Suppressor macrophage (primary cell): ENCODE measurements at places on chromosomes 5 and 9.

- DNase-seq, result no peak
These were observed 83.9 kb downstream of the RIC1 start for GRCh38 chr9:5712651-5713390.

GRCh38 chr5:36138900-36139683 is 12.6 kb downstream of the LMBRD2 start:
- no peak for DNase-seq

- peak; percentile 42 for DNase-seq
These were observed 315.6 kb downstream of the MTRR start for GRCh38 chr5:8184455-8185063.

GRCh38 chr5:159152876-159153275 is 53.2 kb upstream of the EBF1 start:
- DNase-seq, result no peak

DNA sequence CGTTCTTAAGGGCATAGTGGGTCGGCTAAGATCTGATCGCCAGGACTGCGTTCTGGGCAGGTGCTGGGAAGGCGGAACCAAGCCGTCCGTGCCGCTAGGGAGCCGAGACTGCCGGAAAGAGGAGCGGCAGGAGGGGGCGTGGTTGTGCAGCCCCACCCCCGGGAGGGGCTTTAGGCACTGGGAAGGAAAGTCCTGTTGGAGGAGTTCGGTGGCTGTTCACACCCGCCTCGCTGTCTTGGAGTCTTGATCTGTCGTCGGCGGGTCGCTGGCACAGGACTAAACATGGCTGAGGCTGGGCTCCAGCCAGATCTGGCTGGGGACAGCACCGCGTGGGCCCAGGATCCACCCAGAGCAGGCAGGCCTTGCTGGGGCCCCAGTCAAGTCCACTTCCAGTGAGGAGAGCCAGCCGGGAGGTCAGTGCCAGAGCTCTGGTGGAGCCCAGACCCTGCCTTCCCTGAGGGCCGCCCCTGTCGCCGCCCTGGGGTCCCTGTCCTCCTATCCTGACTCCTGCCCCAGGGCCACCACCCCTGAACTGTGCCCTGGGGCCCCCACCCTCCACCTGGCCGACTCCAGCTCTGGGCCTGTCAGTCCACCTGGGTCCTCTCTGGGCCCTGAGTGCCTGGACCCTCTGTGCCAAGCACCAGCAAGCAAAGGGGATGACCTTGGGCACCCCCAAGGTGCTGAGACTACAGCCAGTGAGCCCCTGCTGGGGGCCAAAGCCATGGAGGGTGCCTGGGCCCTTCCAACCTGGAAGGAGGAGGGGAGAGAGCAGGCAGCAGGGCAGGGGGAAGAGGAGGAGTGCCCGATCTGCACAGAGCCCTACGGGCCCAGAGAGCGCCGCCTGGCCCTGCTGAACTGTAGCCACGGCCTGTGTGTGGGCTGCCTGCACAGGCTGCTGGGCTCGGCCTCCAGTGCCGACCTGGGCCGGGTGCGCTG is 4.5 kb downstream of the RNF208 start:
- DNase-seq, result peak; percentile 27

DNA sequence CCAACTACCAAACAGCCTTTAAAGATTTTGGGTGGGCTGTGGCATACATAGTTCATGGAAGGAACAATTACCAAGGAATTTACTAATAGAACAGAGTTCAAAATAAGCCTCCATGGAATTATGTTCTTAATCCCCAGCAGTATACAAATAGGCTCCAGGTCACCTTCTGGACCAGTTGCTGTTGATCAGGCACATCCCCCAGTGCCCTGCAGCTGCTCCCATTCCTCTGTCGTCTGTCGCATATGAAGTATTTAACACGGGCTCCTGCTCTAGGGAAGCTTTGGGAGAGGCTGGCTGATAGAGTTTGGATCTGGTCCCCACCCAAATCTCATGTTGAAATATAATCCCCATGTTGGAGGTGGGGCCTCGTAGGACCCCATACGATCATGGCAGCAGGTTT is 17.8 kb downstream of the SHC3 start:
- DNase-seq, result no peak

DNA sequence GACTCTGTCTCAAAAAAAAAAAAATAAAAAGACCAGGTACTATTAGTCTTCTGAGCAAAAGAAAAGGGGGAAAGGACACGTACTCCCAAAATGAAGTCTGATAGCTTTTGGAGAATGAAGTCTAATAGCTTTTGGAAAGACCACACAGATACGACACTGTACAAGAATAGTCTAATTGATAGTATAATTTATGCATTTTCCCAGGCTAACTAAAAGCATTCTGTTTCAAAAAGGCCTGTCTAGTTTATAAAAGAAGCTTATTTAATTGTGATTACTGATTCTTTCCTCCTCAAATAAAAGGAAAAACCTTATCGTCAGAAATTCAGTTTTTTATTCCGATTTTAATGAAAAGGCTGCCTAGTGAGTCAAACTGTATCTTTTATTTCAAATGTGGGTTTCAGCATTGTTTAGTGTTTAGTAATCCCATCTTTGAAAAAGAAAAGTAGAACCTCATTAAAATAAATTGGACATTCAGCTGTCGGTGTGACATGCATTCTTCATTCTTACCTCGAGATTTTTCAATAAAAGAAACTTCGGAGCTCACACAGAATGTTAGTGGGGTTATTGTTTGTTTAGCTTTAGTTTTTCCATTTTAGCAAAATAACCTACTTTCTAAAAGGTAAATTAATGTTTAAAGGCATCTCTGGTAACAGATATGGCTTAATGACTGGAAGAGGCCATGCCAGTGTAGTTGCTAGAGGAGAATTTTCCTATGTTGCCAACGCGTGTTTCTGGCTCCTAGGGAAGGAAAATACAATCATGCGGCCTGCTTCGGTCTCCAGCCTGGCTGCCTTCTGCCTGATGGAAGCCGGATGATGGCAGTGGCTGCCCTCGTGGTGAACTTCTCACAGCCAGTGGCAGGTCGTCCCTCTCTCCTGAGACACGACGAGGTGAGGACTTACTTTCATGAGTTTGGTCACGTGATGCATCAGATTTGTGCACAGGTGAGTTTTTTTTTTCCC is 70.0 kb downstream of the NLN start:
- DNase-seq, result no peak

GRCh38 chr5:5572010-5572865 is 149.8 kb downstream of the ICE1 start:
- DNase-seq, result no peak

- DNase-seq, result no peak
These were observed 3.1 kb downstream of the EGFL7 start for GRCh38 chr9:136665704-136666371.

- DNase-seq, result no peak
These were observed 151.9 kb downstream of the SPATA31D1 start for GRCh38 chr9:82140471-82140870.

GRCh38 chr9:138010861-138011260 is 133.3 kb downstream of the CACNA1B start:
- DNase-seq, result no peak

GRCh38 chr5:155750571-155750970 is 576.4 kb upstream of the SGCD start:
- no peak for DNase-seq

DNA sequence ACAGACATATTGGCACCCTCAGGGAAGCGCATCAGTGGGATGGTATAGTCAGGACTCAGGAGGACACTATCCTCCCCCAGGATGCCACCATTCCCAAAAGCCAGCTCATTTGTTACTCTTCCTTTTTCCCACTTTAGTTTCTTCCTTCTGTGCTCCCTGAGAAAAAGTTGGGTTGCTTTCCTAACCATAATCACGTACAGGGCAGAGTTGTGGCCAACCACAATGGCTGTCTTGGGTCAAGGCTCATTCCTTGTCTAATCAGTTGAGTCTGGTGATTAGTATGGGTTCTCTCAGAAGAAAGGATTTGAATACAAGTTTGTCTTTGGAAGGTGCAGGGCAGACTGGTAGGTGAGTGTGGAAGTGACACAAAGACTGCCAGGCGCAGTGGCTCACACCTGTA is 26.6 kb upstream of the ATP6V1G1 start:
- no peak for DNase-seq

GRCh38 chr5:176542596-176543427 is 5.6 kb upstream of the RNF44 start:
- no peak for DNase-seq

GRCh38 chr5:132998556-132998955 is 27.8 kb downstream of the ZCCHC10 start:
- peak; percentile 73 for DNase-seq

DNA sequence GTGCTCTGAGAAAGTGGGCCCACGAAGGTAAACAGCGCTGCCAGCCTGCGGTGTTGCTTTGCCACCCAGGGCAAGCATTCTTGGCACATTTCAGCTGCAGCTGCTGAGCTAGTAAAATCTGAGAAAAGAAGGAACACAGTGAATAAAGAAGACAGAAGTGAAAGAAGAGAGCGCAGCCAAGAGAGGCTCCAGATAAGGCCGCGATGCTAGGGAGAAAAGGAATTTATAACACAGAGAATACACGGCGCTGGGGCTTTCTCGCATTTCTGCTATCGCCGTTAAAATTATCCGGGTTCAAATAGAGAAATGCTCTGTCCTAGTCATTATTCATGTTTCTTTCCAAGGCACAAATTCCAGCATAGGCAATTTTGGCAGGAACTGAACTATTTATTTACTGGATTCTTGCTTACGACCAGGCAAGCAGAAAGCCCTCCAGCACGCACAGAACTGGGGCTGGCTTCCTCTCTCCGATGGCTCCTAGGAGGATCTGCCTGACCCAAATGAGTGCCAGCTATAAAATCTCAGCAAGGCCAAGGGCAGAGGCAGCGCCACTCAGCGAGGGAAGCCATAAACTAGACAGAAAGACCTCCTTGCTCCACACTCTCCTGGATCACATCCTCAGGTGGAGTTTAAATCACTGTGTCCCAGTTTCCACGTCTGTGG is 111.2 kb downstream of the ATPSCKMT start:
- no peak for DNase-seq

DNA sequence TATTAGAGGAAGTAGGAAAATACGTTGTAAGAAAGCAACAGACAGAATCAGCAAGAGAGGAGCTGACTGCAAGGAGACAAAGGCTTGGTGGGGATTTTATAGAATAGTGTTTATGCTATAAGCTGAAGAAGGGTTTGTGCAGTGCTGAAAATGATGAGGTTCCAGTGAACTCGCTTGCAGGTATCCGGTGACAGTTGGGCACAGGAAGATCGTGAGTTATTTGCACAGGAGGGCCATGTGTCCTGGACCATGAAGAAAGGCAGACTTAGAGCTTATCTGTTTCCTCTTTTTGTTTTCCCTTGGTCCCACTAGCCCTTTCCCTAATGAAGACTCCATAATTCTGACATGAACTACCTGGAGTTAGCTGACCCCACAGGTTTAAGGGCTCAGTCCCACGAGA is 61.4 kb downstream of the NXNL2 start:
- no peak for DNase-seq
